Stimulated activated CD4-positive, alpha-beta T cell treated with anti-CD3 and anti-CD28 coated beads, Interleukin-1b, Interleukin-23, amount 100 ng/mL, for 1 hour (primary cell): ENCODE measurements at places on chromosomes 7 and 10.

GRCh38 chr7:80603940-80604339 lies 34.5 kb upstream of the CD36 start:
- DNase-seq, result no peak

DNA sequence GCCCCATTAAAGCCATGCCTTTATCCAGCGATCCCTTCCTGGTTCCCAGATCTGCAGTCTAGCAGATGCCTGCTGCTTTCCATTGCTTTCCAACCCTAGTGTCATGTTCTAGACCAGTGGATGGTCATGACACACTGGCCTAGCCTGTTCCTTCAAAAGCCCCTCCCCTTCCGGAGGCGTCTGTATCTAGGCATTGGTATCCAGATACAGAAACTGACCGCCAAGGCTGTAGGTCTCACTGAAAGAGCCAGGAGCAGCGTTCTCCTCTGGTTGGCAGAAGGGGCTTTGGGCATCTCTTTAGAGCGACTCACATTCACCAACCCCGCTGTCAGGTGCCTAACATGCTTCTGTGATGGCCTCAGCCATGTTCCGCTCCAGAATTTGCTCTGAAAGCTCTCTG lies 22.6 kb downstream of the JCAD start:
- DNase-seq, result no peak

DNA sequence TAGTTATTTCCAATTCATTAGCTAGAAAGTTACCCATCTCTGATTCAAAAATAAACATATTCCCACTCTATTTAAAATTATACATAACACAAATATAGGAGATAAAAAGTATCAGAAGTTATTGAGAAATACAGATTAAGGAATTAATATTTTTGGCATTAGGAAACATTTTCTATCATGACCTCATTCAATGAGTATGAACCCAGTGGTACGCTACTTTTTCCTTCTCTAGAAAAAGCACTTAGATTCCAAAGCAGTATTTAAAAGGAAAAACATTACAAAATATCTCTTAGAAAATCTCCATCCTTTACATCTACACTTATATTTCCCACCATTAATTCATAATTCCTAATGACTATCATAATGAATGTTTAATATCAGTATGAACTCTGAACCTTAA lies 240.6 kb upstream of the GNAI1 start:
- DNase-seq, result no peak

DNA sequence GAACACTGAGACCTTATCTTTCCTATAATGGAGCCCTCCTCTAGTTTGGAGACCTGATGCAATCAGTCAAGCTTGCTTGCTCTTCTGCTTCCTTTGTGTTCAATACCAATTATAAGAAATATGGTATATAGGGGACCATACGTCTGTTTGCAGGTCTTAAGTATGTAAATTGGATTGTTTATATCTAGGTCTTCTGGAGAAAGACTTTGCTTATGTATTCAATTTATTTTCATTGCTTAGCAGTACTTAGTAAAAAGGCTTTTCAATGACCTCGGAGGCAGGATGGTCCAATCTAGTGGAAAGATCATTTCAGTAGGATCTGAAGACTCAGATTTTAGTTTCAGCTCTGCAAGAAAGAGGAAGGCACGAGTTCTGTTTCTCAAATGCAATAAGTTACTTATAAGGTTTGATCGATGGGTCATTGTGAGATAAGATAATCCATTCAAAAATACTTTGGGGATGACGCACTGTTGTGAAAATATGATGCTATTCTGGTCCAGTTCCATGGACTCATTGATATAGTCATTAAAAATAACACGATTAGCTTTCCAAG lies 571.6 kb downstream of the SH2D4B start:
- no peak for DNase-seq

GRCh38 chr7:14698239-14698638 lies 204.3 kb downstream of the DGKB start:
- no peak for DNase-seq

DNA sequence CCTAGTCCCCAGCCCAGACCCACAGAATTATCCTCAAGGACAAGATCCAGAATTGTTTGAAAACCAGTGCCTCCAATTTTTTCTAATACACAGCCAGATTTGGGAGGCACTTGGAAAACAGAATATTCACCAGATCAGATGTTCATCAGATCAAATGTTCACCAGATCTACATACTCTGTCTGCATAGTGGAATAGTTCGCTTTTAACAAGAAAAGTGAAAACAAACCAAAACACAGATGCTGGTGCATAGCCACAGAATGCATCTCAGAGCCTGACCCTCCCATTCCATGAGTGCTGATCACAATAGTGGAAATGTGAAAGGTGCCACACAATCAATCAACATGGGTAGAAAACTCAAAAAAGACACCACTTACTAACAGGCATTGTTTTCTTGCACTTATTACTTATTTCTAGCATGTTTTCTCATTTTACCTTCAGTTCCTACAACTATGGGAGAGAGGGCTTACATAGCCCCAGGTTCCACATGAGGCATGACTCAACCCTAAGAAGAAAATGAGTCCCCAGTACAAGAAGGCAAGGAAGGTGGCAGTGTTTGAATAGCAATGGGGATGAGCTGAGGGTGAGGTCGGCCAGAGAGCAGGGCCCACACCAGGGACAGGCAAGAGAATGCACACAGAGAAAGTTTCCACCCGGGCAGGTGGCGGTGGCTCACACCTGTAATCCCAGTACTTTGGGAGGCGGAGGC lies 432.7 kb upstream of the NFE2L3 start:
- DNase-seq, result no peak

DNA sequence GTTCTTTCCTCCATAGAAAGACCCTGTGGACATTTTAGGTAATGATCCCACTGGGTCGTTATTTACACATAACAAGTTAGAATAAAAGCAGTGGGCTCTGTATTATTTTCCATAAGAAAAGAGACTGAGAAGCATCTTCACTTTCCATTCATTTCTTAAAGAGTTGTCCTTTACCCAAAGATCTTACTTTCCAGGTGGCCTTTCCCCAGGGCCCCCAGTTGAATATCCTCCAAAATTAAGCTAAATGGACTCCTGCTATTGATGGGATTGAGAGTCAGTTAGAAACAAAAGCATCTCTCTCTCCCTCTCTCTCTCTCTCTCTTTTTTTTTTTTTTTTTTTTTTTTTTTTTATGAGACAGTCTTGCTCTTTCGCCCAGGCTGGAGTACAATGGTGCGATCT lies 224.8 kb downstream of the KIAA1217 start:
- no peak for DNase-seq

DNA sequence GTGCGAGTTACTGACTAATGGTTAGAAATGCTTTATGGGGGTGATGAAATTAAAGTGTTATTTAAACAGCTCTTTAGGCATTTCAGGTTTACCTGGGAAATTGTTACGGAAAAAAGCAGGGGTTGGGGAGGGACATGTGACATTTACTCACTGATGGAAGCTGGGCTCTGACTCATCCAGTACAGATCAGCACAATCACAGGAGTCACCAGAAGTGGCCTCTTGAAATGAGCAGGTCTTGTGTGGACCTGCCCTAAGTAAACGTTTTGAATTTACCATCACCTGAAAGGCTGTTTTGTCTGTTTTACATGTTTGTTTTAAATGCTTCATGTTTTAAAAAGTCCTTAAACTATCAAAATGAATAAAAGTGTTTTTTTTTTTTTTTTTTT lies 2.3 kb downstream of the GLRX3 start:
- DNase-seq, result no peak

DNA sequence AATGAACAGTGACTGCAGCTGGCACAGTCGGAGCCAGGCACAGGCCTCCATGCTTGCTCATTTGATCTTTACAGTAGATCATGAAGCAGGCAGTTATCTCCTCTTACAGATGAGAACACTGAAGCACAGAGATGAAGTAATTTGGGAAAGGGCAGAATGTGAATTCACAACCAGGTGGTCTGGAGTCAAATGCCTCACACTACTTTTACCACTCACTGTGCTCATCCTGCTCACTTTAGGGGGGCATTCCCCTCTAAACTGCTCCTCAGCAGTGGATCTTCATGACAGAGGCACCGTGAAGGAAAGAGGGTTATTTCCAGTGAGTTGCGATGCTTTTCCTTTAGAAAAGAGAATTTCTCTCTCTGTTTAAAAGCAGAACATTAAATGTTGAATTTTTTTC lies 15.1 kb downstream of the SNX10 start:
- DNase-seq, result no peak
